ENCODE measurements at places on chromosomes 5 and 9. TPM values are rescaled to one million over a fixed set of nuclear protein-coding genes. Genes with fewer than 3 reads are reported as not detected.

DNA sequence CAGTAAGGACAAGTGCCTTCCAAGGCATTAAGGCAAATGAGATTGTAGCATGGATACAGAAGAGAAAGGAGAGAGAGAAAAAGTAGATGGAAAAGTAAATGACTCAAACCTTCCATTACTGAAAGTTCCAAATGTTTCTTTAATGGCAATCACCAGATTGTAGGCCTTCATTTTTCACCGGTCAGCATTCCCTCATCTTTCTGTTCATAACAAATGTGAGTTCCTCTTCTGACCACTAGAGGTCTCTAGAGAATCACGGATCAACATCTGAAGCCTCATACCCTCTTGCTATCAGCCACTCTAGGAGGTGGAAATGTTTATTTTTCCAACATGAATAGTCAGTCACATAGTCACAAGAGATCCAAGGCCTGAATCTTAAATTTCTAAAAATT, 73.6 kb upstream of the RPS23 start:
- no peak for DNase-seq

DNA sequence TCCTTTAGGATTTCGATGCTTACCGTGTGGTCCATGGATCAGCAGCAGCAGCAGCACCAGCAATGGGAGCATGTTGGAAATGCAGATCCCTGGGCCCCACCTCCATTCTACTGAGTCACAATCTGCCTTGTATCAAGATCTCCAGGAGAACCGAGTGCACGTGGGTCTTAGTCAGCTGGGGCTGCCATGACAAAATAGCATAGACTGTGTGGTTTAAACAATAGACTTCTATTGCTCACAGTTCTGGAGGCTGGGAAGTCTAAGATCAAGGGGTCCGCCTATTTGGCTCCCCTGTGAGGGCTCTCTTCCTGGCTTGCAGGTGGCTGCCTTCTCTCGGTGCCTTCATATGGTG, 1.3 kb upstream of the PROP1 start:
- no peak for DNase-seq

Gene FOXI1
- polyA plus RNA-seq = 4.9 TPM

Gene SKP1
- polyA plus RNA-seq = 681 TPM

GRCh38 chr5:167466992-167467391, 824.5 kb upstream of the WWC1 start:
- DNase-seq = no peak

DNA sequence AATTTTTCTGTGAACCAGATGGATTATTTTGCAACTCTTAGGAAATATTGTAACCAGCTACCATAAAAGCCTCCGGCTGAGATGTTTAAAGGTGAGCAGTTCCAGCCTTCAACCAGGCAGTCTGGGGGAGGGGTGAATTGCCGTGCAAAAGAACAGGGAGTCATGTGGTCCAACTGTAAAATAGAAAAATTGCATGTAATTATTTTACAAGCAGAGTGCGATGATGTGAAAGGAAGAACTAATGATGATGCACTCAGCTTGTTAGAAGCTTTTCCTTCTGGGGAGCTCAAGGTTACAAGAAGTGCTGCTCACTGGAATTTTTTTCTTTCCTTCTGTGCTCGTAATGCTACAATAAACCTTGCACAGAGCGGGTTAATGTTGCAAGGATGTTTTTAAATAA, 188.7 kb upstream of the ITGA1 start:
- DNase-seq = no peak

DNA sequence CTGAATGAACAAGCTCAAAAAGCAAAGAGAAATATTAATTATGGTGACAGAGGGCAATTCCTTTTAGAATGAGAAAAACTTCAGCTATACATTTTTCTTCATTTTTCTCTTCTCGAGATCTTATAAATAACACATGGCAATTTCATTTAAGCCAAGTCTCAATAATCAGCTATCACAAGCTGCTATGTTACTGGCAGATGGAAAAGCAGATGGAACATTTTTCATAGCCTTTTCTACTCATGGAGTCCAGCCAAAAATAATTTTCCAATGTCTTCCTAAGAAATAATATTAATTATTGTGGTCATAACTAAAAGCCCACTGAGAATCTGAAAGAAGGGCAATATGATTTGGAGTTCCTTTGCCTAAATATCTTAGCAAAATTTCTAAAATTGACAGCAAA, 35.6 kb downstream of the SKIC3 start:
- no peak for DNase-seq

Gene ERCC8
- polyA plus RNA-seq = 26.5 TPM

Gene BICD2
- polyA plus RNA-seq = 32.7 TPM

DNA sequence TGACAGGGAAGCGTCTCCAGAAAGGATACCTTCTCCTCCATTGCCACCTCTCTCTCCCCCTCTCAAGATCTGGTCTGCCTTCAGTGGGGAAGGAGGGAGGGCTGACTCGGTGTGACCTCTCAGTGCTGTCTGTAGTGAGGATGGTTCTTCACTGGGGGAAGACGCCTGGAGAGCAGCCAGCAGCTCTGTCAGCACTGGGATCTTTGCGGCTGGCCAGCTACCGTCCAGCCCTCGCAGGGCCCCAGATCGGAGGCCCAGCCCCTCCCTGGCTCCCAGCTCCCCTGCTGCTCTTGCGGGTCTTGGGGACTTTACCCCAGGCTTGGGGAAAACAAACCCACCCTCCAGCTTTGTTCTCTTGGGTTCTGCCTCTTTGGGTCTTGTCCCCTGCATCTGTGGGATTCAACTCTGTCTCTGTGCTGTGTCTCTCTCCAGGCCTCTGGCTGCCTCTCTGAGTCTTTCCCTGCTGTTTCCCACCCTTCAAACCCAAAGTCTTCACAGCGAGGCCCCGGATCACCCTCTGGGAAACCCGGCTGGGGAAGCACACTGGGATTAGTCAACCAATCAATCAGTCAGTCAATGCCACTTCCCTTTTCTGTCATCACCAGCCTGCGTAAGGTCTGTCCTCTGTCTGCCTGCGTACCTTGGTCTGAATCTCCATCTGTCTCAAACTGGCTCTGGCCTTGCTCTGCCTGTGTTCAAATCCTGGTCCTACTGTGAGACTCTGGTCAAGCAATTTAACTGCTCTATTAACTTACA, 23.0 kb downstream of the FGF18 start:
- no peak for DNase-seq

DNA sequence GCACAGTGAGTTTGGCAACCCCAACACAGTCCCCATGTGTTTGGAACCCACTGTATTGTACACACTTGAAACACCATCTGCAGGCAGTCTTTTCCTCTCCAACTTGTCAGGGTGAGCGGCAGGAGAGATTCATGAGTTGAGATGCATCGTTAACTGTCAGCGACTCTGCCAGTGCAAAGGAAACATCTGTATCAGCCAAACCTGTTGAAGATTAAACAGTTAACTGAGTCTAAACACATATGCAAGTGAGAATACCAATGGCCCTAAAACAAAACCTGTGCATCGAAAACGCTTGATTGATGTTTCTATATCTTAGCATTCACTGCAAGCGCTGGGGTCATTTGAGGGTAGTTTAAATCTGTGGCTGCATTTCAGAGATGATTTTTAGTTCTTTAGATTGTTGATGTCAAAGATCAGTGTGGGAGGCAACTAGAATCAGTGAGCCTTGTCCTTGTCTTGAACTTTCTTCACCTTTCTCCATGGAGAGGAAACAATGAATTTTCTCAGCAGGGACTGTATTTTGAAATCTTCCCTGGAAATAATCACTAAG, 41.3 kb upstream of the PAM start:
- DNase-seq = peak; percentile 19

- DNase-seq = no peak
Observed at GRCh38 chr9:110979636-110980035, 58.6 kb downstream of the LPAR1 start.

GRCh38 chr5:16742938-16743337, 126.1 kb upstream of the RETREG1 start:
- DNase-seq = no peak

- no peak for DNase-seq
Observed at GRCh38 chr9:102225841-102226441, 487.5 kb upstream of the GRIN3A start.

DNA sequence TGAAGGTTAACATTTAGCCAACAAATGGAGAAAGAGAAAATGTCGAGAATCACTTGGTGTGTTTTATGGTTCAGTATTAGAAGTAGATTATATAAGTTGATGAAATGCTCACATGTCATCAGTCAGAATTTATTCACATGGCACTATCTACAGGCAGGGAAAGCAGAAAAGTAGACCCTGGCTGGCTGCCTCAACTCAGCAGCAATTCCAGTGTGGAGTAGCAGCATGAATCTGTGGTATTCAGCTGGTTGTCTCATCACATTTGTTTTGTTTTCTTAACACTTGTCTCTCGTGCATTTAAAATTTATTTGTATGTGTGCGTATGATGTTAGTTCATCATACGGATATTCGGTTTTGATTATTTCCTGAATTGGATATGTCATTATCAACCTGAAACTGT, 153.5 kb upstream of the OR13F1 start:
- DNase-seq = no peak

- DNase-seq = no peak
Observed at GRCh38 chr5:65020492-65020891, 251.8 kb downstream of the CWC27 start.

Gene IFNK
- polyA plus RNA-seq = not detected

GRCh38 chr5:89728750-89729149, 680.8 kb downstream of the CETN3 start:
- DNase-seq = no peak

- peak; percentile 38 for DNase-seq
Observed at GRCh38 chr9:132077881-132078698, 1.6 kb downstream of the MED27 start.

DNA sequence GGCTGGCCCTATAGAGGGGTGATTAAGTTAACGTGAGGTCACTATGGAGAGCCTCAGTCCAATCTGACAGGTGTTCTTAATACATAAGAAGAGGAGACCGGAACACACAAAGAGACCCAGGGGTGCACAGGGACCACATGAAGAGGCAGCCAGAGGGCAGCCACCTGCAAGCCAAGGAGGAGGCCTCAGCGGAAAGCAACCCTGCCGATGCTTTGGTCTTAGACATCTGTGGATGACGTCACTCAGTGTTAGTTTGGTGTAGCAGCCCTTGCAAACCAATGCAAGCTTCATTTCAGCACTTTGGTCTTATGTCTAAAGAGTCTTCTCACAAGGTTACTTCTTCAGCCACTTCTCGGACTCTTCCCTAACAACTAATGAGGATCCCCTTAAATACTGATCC, 47.6 kb upstream of the GRHPR start:
- DNase-seq = no peak

DNA sequence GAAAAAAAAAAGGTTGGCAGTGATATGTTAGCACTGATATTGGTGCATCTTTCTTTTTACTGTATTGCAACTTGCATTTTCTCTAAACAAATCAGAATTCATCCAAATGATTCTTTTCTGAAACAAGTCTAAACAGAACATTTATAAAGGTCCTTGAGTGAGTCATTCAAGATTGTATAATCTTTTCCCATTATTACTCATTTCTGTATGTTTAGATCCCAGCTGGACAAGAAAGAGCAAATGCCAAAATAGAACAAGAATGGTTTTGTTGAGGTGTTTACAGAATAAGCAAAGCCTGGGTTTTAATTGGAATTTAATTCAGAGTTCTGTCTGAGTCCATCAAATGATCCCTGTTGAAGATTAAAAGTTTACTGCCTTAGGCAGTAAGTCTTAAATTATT, 112.3 kb downstream of the VCAN start:
- no peak for DNase-seq

GRCh38 chr9:83432104-83432627, 106.0 kb downstream of the FRMD3 start:
- no peak for DNase-seq

Gene ZMYND19
- 18.9 TPM for polyA plus RNA-seq
